ENCODE measurements at places on chromosomes 4 and X. TPM values are rescaled to one million over a fixed set of nuclear protein-coding genes. Genes with fewer than 3 reads are reported as not detected.

Gene P2RY8
- total RNA-seq, result 95.4 TPM

Gene BRCC3
- 23.9 TPM for total RNA-seq

Gene SPANXN5
- total RNA-seq, result not detected

Gene TRIML2
- not detected for total RNA-seq

Gene HTRA3
- not detected for total RNA-seq

Gene PPP4R3C
- not detected for total RNA-seq

Gene ZCCHC18
- 0.78 TPM for total RNA-seq

Gene OCRL
- total RNA-seq, result 3.1 TPM

Gene UGT2B7
- total RNA-seq, result not detected

Gene TMSB15C
- total RNA-seq, result 4.1 TPM

All from activated naive CD4-positive, alpha-beta T cell treated with anti-CD3 and anti-CD28 coated beads, Interleukin-2, amount 10 ng/mL, durations not matched to agents 5 hours and 36 hours (primary cell).